ENCODE measurements at places on chromosomes 13 and 19. TPM values are rescaled to one million over a fixed set of nuclear protein-coding genes. Genes with fewer than 3 reads are reported as not detected.
A peak's percentile ranks its signal among the peaks of the same experiment; 100 is the strongest.

DNA sequence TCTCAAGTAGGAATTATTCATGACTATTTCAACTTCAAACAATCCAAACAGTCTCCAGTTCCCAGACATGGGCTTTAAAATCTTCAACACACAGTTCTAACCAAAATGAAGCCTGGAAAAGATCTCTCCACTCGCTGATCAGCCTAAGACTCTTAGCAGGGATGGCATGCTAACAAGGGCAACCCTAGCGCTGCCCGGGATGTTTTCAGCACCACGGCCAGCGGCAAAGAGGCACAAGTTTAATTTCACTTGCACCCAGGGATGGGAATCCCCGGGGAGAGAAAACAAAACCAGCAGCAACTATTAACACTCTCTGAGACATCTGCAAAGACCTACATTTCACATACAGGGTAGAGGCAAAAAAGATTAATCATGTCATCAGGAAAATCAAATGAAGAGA is 43.0 kb downstream of the CACNA1A start:
- no peak overlapping the region for H3K4me3 ChIP-seq
- peak; percentile 6 for DNase-seq
- no peaks in the 10 kb centered on the region for H3K27me3 ChIP-seq
- H3K27ac ChIP-seq, result no peak overlapping the region

DNA sequence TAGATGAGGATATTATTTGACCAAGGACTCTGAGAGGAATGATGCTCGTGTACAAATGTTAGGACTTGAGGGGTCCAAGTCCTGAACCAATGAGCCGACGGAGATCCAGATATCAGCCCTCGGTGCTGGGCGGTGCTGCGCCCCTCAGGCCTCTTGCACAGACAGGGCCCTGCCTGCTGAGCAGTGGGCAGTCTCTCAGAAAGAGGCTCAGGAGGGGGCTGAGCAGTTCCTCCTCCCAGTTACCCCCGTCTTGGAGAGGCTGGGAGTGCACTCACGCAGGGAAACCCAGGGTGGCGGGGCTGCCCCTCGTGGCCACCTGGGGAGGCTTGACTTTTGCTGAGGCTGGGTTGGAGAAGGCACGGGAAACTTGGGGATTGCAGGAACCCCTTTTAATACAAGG is 18.4 kb downstream of the TEX29 start:
- H3K4me1 ChIP-seq, result peaks cover 4% of the 10 kb centered on the region
- no peaks in the 10 kb centered on the region for H3K27me3 ChIP-seq
- no peak for DNase-seq
- no peaks in the 10 kb centered on the region for H3K36me3 ChIP-seq
- no peak overlapping the region for H3K27ac ChIP-seq

DNA sequence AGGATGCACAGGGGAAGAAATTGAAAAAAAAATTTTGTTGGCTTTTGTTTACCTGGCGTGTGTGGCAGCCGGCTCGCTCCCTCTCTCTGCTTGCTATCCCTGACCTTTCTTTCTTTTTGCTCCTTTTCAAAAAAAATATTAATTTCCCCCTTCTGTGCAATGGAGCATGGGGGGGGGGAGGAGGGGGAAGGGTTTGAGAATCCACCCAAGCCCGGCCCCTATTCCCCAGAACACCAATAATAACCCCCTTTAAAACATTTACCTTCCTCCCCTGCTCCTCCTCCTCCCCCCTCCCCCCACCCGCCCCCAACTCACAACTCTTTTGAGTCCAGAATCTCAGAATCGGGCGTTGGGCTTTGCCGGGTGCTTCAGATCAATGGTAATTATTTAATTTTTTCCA is 28.4 kb downstream of the NFIX start:
- H3K27ac ChIP-seq, result peak overlapping the region; percentile 96
- no peaks in the 10 kb centered on the region for H3K27me3 ChIP-seq
- H3K4me3 ChIP-seq, result peak overlapping the region; percentile 73
- H3K4me1 ChIP-seq, result peaks cover 25% of the 10 kb centered on the region

The TJP3 gene
- not detected for polyA plus RNA-seq

DNA sequence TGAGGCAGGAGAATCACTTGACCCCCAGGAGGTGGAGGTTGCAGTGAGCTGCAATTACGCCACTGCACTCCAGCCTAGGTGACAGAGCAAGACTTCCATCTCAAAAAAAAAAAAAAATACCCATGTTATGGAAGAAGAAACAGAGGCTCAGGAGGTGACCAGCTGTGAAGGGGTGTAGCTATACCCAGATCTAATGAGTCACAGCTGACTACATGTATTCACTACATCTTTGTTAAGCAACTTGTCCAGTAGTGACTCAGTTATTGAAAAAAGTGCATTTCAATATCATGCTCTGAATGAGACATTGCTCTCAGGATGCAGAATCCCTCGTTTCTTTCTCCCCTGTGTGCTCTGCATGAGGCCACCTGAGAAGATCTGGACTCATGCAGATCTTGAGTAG is 16.1 kb upstream of the SPART start:
- no peaks in the 10 kb centered on the region for H3K4me1 ChIP-seq
- no peaks in the 10 kb centered on the region for H3K36me3 ChIP-seq
- no peak overlapping the region for H3K27ac ChIP-seq
- peak; percentile 87 for DNase-seq
- H3K27me3 ChIP-seq, result no peaks in the 10 kb centered on the region

DNA sequence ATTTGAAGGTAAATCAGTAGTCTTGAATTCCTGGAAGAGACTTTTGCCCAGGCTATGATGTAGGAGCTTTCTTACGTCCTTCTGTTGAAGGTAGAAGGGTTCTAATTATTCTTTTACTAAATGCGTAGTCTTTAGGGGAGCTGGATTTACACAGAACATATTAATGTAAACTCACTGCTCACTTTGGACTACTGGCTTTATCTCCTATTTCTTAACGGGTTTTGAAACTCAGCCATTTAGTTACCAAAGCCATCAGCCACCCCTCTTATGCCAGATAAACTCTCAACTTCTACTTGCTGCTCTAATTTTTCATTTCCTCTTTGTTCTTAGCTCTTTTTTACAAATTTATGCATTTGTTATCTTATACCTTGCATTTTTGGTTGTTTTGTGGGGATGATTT is 81.5 kb downstream of the FNDC3A start:
- no peak for DNase-seq
- H3K4me1 ChIP-seq, result peaks cover 2% of the 10 kb centered on the region
- H3K27me3 ChIP-seq, result no peaks in the 10 kb centered on the region

DNA sequence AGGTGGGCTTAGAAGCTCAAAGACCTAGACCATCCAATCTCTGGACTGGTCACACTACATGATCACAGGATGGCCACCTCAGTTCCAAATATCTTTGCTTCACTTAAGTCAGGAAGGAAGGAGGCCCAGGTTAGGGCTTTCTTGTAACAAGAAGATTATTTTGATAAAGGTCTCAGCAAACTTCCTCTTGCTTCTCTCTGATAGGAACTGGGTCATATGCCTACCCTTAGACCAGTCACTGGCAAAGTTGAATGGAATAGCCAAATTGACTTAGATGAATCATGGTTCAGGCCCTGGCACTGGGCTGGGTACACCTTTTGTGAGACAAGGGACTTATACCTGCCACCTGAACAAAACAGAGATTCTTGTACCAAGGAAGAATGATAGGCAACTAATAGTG is 11.0 kb downstream of the FRY start:
- DNase-seq, result no peak
- no peak overlapping the region for H3K27ac ChIP-seq
- no peak overlapping the region for H3K4me3 ChIP-seq
- peaks cover 5% of the 10 kb centered on the region for H3K4me1 ChIP-seq

- H3K36me3 ChIP-seq, result no peaks in the 10 kb centered on the region
- H3K4me3 ChIP-seq, result peak overlapping the region; percentile 73
- peak overlapping the region; percentile 88 for H3K27ac ChIP-seq
Measured at GRCh38 chr19:38649305-38650171, 2.1 kb downstream of the ACTN4 start.

The EID2 gene
- polyA plus RNA-seq, result 11.0 TPM

DNA sequence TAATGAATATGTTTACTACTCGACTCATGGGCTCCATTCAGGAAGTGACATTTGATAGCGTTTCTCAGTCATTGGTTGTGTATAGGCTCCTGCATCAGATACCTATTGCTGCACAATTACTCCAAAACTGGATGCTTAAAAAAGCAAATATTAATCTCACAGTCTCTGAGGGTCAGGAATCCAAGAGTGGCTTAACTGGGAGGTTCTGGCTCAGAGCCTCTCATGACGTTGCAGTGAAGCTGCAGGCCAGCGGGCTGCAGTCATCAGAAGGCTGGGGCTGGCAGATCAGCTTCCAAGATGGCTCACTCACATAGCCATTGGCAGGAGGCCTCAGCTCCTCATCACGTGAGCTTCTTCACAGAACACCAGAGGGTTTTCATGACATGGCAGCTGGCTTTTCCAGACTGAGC is 525.1 kb upstream of the NBEA start:
- H3K4me3 ChIP-seq, result no peak overlapping the region
- no peaks in the 10 kb centered on the region for H3K4me1 ChIP-seq
- H3K27me3 ChIP-seq, result no peaks in the 10 kb centered on the region
- DNase-seq, result peak; percentile 92
- no peak overlapping the region for H3K27ac ChIP-seq

DNA sequence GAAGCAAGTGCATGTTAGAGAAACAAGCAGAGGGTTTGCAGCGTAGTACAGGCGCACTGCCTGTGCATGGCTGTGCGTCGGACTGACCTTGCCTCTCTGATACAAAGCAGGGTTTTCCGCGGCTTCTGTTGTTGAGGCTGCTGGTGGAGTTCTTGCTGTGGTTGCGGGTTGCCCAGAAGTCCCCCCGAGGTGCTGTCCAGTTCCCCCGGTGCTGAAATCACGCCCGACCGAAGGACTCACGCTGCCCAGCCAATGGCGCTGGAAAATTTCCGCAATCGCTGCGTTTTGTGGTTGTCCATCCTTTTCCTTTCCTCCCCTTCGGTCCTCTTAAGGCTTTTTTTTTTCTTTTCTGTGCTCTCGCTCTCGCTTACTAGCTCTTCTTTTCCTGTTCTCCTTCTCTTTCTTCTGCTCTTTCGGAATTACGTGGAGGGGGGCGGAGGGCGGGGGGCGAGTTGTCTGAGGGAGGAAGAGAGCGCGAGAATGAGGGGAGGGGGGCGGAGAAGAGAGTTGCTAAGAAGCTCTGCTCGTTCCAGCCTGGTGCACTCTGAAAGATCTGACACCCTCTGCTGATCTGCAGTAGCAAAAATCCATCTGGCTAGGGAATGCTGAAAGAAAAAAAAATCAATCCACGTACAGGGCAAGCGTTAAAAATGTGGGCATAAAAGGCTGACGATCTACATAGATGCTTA is at the start of gene SLITRK1:
TSS of gene SLITRK1 (minus strand) at position 558 of the 689 bp plus-strand sequence. CDS start 967 bp downstream, outside the sequence.
- no peak within 1 kb of the TSS for H3K27ac ChIP-seq
- no peaks in the 10 kb centered on the region for H3K27me3 ChIP-seq
- H3K36me3 ChIP-seq, result no peaks in the 10 kb centered on the region
- no peaks in the 10 kb centered on the region for H3K4me1 ChIP-seq
- DNase-seq, result peak; percentile 53
- no peak within 1 kb of the TSS for H3K4me3 ChIP-seq

The ZNF541 gene
- polyA plus RNA-seq, result 0.02 TPM

GRCh38 chr13:80904386-80904785 is 563.5 kb upstream of the SPRY2 start:
- no peaks in the 10 kb centered on the region for H3K27me3 ChIP-seq
- H3K4me1 ChIP-seq, result no peaks in the 10 kb centered on the region
- no peak for DNase-seq

DNA sequence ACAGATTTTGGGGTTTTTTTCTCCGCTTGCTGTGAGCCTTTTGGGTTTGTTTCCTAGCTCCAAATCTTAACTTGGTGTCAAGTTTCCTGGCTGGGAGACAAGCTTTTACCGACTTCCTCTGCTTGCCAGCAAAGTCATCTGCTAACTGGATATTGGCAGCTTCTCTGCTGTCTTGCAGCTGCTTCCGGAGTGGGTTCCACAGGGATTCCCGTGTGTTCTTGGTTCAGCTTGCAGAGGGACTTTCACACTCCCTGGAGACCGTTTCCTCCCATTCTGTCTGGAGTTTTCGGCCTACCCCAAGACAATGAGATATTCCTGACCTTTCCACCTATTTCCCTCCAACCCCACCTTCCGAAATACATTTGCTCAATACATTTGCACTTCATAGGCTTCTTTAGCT is 2.2 kb upstream of the COLGALT1 start:
- no peak overlapping the region for H3K4me3 ChIP-seq
- H3K4me1 ChIP-seq, result peaks cover 8% of the 10 kb centered on the region
- no peaks in the 10 kb centered on the region for H3K27me3 ChIP-seq
- peak; percentile 92 for DNase-seq

DNA sequence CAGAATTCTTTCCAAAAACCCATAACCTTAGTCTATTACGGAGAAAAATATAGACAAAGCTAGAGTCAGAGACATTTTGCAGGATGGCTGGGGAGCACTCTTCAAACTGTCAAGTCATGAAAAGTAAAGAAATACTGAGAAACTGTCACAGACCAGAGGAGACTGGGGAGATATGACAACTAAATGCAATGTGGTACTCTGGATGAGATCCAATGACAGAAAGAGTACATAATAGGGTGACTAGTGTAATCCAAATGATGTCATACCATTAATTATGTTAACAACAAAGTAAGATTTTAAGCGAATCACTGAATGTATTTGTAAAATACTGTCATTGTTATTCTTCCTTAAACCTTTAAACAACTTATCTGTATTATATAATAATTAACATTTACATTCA is 393.8 kb downstream of the LIG4 start:
- no peak for DNase-seq
- H3K27ac ChIP-seq, result no peak overlapping the region
- H3K27me3 ChIP-seq, result no peaks in the 10 kb centered on the region

DNA sequence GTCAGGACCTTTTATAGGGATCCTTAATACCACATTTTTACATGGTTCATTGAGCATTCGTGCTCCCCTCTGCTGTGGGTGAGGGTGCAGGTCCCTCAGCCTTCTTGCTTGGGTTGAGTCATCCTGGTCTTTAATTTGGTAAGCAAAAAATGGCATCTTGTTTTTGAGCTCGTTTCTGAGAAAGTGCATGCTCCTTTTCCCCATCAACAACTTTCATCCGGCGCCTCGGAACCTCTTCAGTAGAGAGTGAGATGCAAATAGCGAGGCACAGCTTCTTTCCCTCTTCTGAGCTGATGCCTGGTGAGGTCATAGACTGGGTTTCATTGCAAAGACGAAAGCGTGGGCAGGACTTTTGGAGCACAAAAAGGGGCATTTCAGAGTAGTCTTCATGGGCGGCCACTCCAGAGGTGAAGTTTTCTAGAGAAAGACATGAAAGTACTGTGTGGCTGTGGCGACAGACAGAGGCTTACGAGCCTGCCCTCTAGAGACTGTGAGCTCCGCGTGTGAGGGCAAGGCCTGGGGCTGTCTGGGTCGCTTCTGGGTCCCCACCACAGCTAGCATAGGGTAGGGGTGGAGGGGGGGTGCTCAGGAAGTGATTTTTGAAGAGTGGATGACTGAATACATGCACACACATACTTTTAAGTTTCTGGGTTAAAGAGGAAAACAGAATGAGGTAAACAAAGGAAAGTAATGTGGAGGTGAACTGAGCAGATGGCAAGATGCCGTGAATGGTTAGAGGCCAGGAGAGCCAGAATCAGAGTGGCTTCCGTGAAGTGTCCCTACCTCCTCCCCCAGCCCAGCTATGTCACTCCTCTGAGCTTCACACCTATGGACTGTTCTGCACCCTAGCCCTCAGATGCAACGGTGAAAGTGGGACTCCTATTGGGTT is 44.3 kb downstream of the BBC3 start:
- DNase-seq, result peak; percentile 30
- H3K36me3 ChIP-seq, result peaks cover 2% of the 10 kb centered on the region
- H3K27me3 ChIP-seq, result no peaks in the 10 kb centered on the region
- no peak overlapping the region for H3K4me3 ChIP-seq

Data from fibroblast of lung (primary cell).